ENCODE measurements at places on chromosomes 13 and 19.
A peak's percentile ranks its signal among the peaks of the same experiment; 100 is the strongest.

- DNase-seq: no peak
These were observed 38.5 kb upstream of the ATP11A start for GRCh38 chr13:112651311-112651710.

- DNase-seq: no peak
These were observed 23.3 kb downstream of the SERP2 start for GRCh38 chr13:44396701-44397580.

GRCh38 chr13:93589788-93590187, 363.2 kb downstream of the GPC6 start:
- no peak for DNase-seq

DNA sequence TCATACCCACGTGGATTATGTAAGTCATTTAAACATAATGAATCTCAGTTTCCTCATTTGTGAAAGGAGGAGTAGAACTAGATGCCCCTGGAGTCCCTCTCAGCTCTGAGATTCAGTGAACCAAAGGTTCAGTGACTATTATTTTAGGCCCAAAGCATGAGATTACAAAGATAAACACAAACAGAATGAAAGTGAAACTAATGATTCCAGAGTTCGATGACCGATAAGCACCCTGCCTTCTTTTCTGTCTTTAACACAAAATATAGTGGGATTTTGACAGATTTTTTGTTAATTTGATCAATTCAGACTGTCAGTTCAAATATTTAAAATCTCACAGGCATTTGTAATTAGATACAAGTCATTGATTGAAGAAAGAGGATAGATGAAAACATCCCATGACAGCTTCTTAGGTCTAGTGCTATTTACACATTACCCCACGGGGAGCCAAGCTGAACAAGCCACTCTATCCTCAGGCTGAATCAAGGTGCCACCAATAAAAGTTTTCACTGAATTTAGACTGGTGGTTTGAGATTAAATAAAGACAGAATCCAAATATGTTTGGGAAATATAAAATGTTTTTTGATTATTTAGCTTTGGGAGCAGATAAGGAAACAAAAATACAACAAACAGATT, 64.6 kb upstream of the RAP2A start:
- DNase-seq: no peak

DNA sequence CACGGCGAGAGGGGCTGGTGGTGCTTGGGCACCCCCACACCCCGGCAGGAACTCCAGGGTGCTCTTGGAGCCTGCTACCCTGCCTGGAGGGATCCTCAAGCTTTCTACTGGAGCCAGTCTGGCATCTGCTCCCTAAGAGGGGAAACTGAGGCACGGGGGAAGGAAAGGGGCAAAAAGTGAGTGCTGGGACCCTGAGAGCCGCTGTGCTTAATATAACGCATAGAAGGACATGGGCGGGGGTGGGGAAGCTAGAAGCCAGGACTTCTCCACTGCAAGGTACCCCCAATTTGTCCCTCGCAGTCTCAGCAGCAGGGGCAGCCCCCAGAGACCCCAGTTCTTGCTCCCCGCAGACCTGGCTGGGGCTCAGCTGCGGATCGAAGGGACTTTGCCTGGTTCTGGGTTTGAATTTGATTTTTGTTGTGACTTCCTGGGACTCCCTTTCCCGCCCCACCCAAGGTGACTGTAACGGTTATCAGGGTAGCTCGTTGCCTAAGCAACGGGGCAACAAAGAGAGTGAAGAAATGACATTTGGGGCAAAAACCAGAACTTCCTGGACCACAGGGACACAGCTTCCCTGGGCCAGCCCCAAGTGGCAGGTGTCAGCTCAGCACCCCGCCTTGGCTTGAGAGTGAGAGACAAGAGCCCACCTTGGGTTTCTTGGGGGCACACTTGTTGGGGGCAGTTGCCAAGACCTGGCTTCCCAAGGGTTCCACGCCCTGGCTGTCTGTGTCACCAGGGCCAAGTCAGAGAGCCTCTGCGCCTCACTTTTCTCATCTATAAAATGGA, 638 bp downstream of the ADGRE5 start:
- no peak for DNase-seq

DNA sequence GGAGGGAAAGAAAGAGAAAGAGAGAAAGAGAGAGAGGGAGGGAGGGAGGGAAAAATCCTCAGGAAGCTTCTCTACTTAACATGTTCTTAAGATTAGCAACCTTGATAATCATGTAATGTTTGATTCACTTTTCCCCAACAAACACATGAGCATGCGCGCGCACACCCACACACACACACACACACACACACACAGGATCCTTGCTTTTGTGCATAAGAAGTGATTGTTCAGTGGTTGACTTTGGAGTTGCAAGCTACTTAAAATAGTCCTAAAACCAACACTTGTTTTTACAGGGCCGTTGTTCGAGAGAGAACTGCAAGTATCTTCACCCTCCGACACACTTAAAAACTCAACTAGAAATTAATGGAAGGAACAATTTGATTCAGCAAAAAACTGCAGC, 100.0 kb upstream of the RAP2A start:
- DNase-seq: no peak

DNA sequence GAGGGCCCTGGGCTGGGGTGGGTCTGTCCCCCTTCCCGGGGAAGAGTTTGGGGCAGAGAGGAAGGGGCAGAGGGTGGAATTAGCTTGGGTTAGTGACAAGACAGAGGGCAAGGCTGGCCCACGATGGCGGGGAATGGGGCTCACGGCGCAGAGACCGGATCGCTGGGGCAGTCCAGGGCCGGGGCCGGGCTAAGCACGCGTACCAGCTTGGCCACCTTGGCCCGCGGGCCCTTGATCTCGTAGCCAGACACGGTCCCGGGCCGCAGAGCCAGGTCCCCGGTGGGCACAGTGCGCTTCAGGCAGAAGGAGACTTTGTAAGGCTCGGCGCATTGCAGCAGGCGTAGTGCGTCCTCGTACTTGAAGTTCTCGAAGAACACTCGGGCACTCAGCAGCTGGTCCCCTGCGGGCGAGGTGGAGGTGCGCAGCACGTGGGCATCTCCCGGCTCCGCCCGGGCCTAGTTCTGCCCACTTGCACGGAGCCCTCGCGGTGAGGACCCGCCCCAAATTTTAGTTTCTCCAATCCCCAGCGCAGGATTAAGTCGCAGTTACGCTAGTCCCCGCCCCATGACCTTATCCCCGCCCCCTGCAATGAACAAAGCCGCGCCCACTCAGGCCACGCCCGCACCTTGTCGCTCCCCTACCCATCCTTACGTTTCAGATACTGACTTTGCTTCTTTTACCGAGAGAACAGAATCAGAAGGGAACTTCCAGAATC, 8.6 kb upstream of the HIPK4 start:
- no peak for DNase-seq

DNA sequence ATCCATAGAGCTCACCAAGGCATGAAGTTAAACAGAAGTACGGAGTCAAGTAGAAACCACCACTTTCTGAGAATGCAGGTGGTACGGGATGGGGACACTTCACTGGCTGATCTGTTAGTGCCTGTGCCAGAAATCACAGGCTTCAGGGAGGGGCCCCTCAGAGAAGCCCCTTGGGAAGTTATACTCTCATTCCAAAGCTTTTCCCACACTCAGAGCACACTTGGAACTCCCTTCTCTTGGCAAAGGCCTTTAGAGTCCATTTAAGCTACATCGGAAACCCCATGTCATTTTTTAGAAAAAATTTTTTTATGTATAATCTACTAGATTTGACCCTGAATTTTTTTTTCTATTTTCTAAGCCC, 80.7 kb upstream of the WASF3 start:
- DNase-seq: no peak

- DNase-seq: no peak
These were observed 7.2 kb upstream of the SPATA13 start for GRCh38 chr13:24153347-24153746.

DNA sequence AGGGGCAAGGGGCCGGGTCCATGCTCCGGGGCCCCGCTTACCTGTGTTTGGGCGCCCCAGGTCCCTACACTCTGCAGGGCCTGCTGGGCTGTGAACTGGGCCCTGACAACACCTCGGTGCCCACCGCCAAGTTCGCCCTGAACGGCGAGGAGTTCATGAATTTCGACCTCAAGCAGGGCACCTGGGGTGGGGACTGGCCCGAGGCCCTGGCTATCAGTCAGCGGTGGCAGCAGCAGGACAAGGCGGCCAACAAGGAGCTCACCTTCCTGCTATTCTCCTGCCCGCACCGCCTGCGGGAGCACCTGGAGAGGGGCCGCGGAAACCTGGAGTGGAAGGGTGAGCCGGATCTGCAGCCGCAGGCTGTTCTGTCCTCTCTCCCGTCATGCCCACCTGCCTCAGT, 1.7 kb downstream of the FCGRT start:
- DNase-seq: no peak

DNA sequence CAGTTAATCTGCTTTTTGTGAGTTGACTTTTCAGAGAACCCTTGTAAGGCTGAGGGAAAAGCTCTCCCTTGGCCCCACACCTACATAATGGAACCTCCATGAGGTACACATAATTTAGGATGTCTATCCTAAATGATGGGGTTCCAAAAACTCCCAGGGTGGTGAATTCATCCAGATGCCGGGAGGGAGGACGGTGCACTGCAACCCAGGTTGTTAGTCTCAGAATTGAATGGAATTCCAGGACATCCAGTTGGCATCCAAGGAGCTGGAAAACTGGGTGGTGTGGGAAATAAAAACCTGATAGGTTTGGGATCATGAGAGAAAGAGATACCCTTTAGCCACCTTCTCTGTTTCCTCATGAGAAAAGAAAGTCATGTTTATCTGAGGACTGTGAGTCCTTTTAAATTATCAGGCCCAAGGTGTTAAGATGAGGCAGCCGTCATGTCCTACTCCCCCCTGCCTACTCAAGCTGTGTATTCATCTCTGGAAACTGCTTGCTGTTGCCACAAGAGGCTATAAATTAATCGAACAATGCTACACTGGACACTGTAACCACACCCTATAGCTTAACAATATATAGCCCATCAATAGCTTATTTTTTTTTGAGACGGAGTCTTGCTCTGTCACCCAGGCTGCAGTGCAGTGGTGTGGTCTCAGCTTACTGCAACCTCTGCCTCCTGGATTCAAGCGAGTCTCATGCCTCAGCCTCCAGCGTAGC, 49.5 kb downstream of the C13orf46 start:
- no peak for DNase-seq

GRCh38 chr13:33953781-33954180, 135.8 kb downstream of the RFC3 start:
- DNase-seq: no peak

- no peak for DNase-seq
These were observed 85.8 kb downstream of the DOCK9 start for GRCh38 chr13:98892077-98892476.

GRCh38 chr19:46210669-46211068, 18.9 kb upstream of the IGFL1 start:
- no peak for DNase-seq

- no peak for DNase-seq
These were observed 1.6 kb downstream of the ZNF546 start for GRCh38 chr19:39998501-39998900.

GRCh38 chr19:38506375-38506722, 72.9 kb downstream of the RYR1 start:
- DNase-seq: no peak

DNA sequence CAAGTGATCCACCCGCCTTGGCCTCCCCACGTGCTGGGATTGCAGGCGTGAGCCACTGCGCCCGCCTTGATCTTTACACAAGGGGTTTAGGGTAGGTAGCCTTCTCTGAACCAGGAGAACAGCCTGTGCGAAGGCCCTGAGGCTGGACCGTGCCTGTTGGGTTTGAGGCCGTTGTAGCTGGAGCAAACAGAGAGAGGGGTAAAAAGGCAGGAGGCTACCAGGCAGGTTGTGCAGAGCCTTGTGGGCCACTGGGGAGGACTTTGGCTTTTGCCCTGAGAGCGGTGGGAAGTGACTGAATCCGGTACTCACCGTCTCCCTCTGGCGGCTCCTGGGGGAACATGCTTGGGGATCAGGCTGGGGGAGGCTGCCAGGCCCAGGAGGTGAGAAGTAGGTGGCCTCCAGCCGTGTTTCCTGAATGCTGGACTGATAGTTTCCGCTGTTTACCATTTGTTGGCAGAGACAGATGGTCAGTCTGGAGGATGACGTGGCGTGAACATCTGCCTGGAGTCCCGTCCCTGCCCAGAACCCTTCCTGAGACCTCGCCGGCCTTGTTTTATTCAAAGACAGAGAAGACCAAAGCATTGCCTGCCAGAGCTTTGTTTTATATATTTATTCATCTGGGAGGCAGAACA, 24.6 kb downstream of the SPC24 start:
- peak; percentile 23 for DNase-seq

DNA sequence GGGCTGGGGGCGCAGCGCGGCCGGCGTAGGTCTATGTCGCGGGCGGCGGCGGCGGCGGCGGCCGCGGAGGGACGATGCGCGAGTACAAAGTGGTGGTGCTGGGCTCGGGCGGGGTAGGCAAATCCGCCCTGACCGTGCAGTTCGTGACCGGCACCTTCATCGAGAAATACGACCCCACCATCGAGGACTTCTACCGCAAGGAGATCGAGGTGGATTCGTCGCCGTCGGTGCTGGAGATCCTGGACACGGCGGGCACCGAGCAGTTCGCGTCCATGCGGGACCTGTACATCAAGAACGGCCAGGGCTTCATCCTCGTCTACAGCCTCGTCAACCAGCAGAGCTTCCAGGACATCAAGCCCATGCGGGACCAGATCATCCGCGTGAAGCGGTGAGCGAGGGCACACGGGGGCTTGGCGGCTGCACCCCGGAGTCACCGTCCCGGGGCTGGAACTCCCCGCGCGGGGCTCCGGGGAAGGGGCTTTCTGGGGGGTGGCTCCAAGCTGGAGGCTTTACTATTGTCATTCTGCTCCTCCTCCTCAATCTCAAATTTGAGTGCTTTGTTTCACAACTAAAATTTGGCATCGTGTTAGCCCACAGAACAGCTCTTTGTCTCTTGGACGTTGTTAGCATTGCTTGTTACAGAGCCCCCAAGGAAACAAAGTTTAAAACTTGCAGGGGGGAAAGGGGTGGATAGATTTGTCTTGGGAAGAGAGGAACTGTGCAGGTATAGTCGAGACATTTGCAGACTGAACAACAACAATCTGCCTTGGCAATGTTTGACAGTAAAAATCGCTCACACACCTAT, 630 bp downstream of the RAP2A start:
- DNase-seq: no peak

- no peak for DNase-seq
These were observed 21.7 kb downstream of the ZNF45 start for GRCh38 chr19:43913383-43913782.

- DNase-seq: no peak
These were observed 14.8 kb upstream of the F7 start for GRCh38 chr13:113090806-113091205.

DNA sequence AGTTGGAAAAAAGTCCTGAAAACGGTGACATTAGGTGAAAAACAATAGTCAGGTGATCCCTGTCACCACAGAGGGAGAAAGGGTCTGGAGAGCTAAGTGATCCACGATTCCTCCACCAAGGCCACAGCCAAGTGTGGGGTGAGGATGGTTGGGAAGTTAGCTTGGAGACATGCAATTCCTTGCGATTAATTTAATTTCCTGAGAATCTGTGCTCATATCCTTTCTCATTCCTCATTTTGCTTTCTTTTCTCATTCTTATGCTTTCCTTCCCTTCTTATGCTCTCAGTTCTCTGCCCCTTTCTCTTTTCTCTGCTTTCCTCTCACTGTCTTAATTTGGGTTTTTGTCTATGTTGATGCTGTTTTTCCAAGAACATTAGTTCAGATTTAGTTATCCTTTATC, 68.8 kb downstream of the GPC5 start:
- DNase-seq: no peak

GRCh38 chr19:16527971-16528521, 14.2 kb downstream of the CHERP start:
- DNase-seq: no peak

All from amniotic stem cell (primary cell).